COR-L47 (cell line): ENCODE measurements at places on chromosomes 5 and 9.
A peak's percentile ranks its signal among the peaks of the same experiment; 100 is the strongest.

- no peak for DNase-seq
Observed at GRCh38 chr5:149195337-149195887, 54.1 kb downstream of the ABLIM3 start.

GRCh38 chr5:172106511-172107356 lies 81.3 kb downstream of the STK10 start:
- DNase-seq = peak; percentile 22

- no peak for DNase-seq
Observed at GRCh38 chr5:133854554-133854953, 113.9 kb downstream of the C5orf15 start.

DNA sequence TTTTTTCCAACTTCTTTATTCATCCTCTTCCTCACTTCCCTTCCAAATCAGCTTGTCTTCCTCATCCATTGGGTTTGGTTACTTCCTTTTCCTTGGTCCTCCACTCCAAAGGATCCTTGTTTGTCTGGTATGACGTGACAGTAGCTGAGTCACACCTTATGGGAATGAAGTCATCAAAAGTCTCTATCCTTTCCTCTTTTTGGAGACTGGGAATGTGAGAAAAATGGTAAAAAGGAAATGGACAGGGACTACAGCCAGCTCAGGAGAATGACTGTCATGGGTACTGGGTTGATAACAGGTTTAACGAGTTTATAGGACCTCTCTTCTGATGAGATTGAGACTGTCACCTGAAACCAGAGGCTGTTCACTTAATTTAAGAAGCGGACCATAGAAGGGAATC lies 76.2 kb upstream of the MYO10 start:
- DNase-seq = no peak

GRCh38 chr5:79091064-79091463 lies 20.5 kb upstream of the BHMT start:
- DNase-seq = no peak

DNA sequence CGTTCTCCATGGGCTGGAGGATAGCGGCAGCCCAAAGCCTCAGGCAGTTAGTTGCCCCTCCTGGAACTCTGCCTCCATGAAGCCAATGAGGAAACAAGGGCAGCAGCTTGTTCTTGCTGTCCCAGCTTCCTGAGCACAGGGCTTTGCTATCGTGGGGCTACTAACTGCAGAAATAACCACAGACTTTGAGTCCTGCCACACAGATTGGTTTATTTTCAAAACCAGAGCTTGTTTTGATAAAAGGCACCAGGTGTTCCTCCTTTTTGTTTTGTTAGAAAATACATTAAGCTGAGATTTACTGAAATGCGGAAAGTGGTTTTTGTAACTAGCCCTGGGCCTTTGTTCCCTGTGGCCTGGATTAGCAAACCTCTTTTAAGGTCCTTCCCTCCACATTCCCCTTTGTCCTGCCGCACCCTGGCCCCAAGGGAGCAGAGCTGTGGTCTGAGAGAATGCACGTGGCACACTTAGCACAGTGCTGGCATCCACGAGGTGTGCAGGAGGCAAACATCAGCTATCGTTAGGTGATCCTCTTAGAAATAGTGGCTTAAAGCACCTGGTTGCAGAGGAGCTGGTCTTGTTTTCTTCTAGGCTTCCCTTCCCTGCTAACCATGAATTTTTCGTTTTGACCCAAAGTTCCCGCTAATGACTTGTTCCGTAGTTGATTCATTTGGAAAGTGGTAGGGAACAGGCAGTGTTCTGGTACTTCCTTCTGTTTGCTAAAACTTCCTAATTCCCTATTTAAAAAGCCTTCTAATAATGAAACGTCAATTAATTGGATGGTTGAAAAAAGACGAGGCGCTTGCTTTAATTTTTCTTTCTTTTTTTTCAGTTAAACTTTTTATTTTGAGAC lies 21.5 kb downstream of the MVB12B start:
- no peak for DNase-seq

GRCh38 chr5:139439013-139439903 lies at the start of gene DNAJC18:
Gene DNAJC18 (minus strand): TSS chr5:139439525. CDS start chr5:139439445, 80 bp downstream.
- peak; percentile 93 for DNase-seq

DNA sequence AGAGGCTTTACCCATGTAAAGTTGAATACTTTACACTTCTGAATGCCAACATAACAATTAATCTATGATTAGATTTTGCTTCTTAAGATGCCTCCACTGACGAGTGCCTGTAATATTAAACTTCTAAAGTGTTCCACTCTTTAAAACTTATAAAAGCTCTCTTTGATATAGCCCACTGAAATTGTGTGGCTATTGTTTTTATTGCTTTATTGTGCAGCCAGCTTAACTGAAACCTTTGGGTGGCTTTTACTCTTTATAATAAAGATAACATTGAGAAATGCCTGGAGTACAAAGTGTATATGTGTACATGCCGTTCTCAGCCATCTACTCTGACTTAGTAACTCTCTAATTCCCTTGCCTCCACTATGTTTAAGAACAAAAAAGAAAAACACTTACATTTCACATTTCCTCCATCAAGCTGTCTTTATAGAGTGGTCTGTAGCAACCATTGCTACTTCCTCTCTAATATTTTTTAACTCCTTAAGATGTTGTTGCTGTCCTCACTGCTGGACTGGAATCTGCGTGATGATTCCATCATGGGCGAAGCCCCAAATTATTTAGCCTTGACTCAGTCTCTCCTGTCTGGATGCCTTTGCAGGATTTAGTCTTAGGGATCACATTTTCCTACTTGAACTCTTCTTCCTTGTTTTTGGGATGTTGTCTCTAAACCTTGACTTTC lies 9.1 kb downstream of the PIK3R1 start:
- no peak for DNase-seq

GRCh38 chr9:132984202-132985070 lies 5.9 kb downstream of the GFI1B start:
- DNase-seq = no peak
